ENCODE measurements at places on chromosomes 3 and 15.
A peak's percentile ranks its signal among the peaks of the same experiment; 100 is the strongest.

DNA sequence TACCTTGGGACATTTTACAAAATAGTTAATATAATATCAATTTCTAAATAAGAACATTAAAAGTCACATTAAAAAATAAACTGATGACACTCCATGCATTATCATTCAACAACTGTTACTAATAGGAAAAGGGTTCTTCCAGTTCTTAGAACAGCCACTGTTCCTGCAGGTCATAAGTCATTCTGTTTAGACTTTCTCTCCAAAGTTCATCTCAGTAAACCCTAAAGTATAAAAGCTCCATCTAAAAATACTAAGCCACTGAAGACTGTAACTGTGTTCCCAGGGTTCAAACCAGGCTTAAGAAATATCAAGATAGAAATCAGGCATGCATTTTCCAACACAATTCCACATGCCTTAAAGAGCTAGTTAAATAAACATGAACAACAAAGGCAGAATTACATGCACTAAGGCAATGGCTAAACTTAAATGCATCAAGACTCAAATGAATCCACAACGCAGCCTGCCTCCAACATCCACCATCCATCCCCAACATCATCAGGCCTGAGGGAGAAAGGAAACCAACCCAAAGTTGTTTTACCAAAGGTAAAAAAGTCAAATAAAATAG, 46.2 kb downstream of the DMXL2 start:
- no peak for DNase-seq

- no peak for DNase-seq
These were observed 84.9 kb downstream of the THBS1 start for GRCh38 chr15:39665629-39666250.

DNA sequence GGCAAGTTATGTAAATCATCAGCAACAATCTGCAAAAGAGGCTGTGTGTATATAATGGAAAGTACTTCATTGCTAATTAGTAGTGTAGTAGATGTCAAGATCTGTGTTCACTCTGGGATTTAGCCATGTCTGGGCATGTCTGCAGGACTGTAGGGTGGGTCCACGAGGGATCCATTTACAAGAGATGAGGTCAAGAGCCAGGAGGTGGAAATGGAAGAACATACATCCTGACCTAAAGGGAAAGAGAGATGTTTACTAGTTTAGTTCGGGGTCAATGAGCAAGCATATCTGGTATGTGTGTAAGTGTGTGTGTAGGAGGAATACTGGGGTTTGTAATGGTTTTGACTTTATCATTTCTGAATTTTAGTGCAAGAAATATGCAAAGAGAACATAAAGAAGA, 171.5 kb upstream of the NANOGP8 start:
- no peak for DNase-seq

DNA sequence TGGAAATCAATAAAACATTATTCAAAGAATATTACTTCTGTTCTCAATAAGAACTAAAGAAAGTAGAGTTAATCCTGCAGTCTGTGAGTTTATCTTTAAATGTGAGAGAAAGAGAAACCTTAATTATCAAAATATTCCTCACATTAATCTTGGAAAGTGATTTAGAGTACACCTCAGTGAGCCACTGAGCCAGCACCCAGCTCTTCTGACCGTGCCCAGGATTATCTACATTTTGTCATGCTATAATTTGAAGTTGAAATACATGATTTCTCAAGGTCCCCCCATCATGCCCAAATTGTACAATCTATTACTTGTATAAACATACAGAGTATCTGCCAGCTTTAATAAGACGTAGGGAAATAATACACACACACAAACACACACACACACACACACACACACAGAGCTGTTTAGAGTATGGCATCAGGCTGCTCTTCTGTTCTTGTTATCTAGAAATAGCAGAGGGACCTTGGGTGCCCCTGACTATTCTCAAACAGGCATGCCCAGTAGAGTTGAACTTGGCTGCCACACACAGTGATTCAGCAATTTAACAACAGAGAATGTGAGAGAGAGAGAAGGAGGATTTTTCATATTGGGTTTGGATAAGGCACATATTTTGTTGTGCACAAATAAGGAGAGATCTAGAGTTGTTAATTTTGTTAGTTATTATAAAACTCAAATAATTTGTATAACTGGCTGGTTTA, 74.4 kb downstream of the P2RY1 start:
- DNase-seq = no peak

DNA sequence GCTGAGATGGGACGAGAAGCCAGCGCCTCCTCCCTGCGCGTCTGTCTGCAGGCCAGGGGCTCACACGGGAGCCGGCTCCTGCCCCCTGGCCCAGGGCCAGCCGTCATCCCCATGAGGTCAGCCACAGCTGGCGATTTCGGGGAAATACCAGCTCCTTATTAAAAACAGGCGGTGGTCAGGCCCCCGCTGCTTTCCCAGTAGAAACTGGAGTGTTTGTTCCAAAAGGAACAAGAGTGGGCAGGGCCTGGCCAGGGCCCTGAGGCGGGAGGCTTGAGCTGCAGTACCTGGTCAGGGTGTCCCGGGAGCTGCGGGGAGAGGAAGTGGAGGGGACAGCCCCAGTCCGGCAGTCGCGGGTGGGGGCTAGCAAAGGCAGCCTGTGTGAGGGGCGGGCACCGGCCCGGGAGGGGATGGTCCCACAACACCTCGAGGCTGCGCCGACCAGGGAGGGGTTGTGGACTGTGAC, 17.8 kb downstream of the MYL3 start:
- DNase-seq = peak; percentile 75

DNA sequence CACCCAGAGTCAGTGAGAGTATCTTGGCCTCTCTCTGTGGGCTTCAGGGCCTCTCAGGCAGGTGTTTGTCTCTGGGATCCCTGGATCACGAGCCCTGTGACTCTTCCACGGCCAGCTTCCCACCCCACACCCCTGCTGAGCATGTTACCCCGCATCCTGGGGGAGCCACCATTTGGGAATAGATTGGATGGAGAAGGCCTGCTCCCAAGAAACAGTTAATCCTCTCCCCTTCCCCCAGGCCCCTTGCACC, 15.5 kb upstream of the SRP14 start:
- DNase-seq = no peak
